ENCODE measurements at places on chromosomes 1 and 21.

- DNase-seq = no peak
These were observed 131.4 kb downstream of the ST6GALNAC5 start for GRCh38 chr1:76998582-76999223.

DNA sequence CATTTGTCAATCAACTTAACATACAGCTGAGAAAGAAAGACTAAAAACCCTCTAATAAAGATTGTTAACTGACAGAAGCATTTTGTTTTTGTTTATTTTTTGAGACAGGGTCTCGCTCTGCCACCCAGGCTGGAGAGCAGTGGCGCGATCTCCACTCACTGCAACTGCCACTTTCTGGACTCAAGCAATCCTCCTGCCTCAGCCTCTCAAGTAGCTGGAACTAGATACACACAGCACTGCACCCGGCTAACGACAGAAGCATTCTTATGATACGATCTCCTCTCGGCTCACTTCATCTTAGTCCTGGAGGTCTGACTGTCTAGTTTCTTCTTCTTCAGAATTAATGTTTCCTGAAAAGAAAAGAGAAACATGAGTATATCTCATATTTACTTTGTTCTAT is 23.5 kb downstream of the RSPH1 start:
- no peak for DNase-seq

DNA sequence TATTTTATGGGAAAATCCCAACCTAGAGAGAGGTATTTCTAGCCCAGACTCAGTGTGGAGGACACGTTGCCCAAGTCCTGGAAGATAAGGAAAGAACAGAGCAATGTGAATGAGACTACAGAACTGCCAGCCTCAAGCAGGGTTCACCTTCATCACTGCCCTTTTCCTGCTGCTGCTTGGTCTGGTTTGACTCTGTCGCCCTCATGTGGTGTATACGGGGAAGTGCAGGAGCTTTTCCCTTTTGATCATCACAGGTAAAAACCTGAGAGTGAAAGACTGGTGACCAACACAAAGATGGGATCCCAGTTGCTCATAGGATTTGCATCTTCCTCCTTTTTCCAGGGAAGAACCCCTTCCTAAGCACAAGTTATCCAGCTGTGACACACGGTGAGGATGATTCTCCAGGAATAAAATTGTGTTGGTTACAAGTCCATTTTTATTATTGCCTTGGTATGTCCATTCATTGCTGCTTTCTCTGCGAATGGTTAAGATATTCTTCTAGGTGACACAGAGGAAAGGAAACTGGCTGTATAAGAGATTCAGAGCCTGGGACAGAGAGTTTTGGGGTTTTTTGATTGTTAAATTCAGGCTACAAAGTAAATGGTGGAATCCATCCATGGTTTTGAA is 89.5 kb upstream of the CD53 start:
- DNase-seq = peak; percentile 29

- no peak for DNase-seq
These were observed 1536.8 kb downstream of the KCNT2 start for GRCh38 chr1:195071461-195071860.

GRCh38 chr1:235986869-235987268 is 78.0 kb downstream of the NID1 start:
- no peak for DNase-seq

GRCh38 chr1:60825593-60825992 is 256.8 kb upstream of the NFIA start:
- DNase-seq = no peak

DNA sequence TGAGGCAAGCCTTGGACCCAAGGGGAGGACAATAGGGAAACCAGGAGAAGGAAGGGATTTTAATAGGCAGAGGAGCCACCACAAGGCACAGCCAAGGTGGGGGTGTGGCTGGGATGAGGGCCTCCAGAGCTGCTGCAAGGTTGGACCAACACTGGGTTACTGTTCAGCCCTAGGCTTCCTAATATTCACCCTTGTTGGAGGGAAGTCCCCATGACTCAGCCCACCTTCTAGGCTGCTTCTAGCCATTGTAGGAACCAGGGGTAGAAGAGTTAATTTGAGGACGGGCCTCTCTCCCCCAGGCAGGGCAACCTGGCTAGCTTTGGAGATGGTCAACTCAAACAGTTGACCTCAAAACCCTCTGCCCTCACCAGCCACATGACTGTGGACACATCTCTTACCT is 59.5 kb downstream of the KCNN3 start:
- DNase-seq = no peak

DNA sequence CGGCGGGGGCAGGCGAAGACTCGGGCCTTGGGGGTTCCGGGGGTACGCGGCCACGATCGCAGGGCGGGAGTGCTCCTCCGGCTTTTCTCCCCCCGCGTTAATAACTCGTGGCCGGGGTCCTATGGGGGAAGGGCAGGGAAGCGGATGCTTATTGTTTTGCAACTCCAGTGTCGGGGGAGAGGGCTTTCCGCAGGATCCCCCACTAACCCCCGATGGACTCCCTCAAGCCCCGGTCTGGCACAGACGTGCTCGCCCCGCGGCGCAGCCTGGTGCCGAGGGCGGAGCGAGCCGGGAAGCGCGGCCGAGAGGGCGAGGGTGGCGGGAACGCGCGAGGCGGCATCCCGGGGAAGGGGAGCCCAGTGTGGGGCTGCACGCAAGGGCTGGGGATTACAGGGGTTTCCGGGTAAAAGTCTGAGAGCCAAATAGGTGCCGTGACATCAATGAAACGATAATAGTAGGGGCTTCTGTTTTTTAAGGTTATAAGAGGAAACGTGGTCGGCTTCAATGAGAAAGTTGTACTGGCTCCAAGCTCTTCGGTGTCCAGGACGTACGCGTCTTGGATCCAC is 772 bp downstream of the UCK2 start:
- DNase-seq = peak; percentile 35

DNA sequence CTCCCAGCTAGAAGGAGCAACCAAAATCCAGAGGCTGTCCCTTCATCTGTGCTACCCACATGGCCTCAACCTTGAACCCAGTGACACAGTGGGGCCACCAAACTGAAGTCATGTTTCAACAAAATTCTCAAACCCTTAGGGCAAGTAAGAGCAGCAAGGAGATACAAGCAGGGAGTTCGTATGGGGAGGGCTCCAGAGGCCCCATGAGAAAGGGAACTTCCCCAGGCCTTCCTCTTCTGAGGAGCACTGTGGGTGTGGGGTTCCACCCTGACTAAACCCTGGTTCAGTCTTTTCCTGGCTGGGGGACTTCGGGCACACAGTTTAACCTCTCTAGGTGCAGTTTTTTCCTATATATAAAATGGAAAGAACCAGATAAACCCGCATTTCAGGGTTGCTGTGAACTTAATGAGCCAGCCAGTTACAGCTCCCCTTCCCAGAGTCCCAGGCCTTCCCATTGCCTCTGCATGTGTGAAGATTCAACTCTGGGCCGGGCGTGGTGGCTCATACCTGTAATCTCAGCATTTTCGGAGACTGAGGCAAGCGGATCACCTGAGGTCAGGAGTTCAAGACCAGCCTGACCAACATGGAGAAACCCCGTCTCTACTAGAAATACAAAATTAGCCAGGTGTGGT is 8.0 kb upstream of the THEMIS2 start:
- peak; percentile 15 for DNase-seq

DNA sequence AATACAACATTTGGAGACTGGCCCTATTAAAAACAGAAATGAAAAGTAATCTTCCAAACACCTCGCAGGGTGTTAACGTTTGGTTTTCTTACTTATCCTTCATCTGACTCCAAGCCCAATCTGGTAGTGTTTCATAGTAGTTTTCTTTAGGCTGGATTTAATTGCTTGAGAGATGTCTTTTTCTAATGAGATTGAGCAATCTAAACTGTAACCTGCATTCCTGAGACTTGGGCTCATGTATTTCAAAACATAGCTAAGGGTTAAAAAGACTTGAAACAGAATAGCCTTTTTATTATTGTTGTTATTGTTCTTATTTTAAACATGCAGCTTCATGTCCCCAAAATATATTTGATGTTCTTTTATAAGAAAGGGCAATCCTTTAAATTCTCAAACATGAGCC is 278.9 kb downstream of the TGFB2 start:
- no peak for DNase-seq

DNA sequence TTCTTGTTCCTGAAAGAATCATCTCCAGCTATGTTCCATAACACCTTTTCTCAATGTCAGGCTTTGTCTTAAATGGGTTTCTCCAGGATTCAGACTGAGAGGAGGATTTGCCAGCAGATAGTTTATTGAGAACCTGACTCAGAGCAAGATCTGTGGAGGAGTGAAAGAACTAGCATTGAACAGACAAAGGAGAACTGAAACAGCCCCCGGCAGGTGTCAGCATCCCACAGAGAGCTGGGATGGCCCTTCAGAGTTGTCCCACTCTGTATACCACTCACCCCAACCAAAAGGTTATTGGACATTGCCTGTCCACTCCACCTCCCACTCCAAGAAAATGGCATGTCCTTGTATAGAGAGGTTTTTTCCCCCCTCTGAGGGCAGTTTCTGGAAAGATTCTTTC is 270.7 kb downstream of the PAPPA2 start:
- DNase-seq = no peak

- DNase-seq = no peak
These were observed 20.8 kb upstream of the RGS2 start for GRCh38 chr1:192787914-192788585.

- no peak for DNase-seq
These were observed 18.5 kb downstream of the OBSCN start for GRCh38 chr1:228226141-228226874.

GRCh38 chr1:175195281-175195680 is 2.7 kb upstream of the KIAA0040 start:
- no peak for DNase-seq

DNA sequence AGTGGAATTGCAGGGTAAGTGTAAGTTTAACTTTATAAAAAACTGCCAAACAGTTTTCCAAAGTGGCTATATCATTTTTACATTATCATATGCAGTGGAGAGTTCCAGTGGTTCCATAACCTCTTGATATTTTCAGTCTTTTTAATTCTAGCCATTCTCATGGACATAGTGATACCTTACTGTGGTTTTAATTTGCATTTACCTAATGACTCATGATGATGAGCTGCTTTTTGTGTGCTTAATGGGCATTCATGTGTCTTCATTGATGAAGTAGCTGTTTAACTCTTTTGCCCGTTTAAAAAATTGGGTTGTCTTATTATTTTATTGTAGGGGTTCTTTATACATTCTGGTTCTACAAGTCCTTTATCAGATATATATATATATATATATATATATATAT is 29.4 kb downstream of the SNX27 start:
- DNase-seq = no peak

GRCh38 chr1:216005916-216006315 is 417.3 kb downstream of the USH2A start:
- no peak for DNase-seq

DNA sequence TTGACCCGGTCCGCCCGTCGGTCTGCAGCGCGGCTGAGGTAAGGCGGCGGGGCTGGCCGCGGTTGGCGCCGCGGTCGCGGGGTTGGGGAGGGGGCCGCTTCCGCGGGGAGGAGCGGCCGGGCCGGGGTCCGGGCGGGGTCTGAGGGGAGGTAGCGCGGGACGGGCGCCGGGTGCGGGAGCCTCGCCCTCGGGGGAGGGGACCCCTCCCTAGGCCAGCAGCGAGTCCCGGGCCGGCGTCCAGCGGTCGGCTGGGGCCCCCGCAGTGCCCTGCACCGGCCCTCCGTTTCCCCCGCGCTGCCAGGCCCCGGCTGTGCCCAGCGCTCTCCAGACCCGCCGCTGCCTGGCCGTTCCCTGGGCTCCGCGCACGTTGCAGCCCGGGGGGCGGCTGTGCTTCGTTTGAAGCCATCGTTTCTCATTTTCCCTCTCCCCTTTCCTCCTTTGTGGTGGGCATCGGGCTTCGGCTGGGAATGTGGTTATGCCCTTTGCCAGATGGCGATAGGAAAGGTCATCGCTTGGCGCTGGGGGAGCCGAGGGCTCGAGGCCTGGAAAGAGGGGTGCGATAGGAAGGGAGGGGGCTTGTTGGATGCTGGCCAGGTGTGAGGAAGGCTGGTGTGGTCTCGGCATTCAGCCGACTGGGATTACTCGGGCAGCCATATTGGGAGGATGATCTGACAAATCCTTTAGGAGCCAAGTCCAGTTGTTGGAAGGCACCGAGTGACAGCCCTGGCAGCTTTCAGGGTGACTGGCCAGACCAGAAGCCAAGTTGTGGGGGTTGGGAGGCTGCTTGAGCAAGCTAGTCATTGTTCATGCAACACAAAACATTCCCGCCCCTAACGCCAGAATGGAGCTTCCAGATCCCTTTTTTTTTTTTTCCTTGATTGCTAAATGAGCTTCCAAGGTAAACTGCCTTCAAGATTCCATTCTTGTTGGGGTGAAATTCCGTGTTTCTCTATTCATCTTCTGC is 753 bp downstream of the KIF1B start:
- DNase-seq = peak; percentile 17

- peak; percentile 21 for DNase-seq
These were observed 79.5 kb downstream of the STUM start for GRCh38 chr1:226627924-226628611.

- no peak for DNase-seq
These were observed 16.5 kb upstream of the CD53 start for GRCh38 chr1:110856410-110856809.

DNA sequence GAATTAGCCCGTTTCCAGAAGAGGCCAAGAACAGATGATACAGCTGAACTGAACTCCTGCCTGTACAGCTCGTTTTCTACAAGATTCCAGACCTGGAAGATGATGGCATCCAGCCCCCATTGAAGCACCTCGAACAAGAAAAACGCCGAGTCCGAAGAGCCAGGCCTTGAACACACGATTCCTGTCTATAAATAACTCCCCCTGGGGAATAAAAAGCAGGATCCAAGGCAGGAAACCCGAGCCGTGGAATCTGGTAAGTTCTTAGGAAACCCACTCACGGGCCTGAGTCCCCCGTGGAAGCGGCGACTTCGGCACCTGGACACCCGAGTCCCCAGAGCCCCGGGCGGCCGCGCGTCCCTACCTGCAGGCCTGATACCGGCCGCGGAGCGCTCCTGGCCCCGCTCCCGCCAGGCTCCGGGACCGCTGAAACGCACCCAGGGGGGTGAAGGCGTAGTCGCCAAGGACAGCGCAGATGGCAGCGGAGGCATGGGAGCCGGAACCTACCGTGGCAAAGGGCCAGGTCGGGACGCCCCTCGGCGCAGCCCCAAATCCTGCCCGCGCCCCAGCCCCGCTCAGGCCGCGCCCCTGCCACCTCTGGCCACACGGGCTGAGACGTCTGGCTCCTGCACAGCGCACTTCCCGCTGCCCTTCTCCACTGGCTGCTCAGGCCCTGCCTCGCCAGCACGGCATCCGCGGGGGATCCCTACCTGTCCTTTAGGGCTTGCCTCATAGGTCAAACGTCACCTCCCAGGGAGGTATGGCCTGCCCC is 14.0 kb upstream of the HLCS start:
- no peak for DNase-seq

GRCh38 chr1:170027760-170028159 is 46.7 kb downstream of the KIFAP3 start:
- DNase-seq = no peak
